NCI-H2029 (cell line): ENCODE measurements at places on chromosomes 1 and 21.

GRCh38 chr1:52676249-52676903 is 21.8 kb downstream of the COA7 start:
- no peak for DNase-seq

DNA sequence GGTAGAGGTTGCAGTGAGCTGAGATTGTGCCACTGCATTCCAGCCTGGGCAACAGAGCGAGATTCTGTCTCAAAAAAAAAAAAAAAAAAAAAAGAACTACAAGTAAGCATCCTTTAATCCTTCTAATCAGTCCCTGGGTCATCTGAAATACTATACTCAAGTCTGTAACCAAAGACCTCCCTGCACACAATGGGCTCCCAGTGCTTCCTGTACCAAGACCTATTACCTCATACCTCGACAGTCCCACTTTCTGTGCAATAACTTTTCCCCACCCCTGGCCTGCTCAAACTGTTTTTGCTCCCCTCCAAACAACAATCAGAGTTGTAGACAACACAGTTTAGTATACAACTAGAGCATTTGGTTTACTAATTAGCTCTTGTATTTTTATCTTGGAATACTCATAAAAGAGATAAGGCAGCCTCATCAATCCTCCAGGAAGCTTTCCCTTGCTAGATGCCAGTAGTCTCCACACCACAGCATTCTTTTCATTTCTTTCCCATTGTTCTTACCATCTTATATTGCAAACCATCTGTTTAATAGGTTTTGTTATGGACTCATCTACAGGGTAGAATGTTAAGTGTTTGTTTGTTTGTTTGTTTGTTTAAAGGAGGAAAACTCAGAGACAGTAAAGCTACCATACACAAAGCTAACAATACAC is 19.2 kb upstream of the RLF start:
- DNase-seq = peak; percentile 67

DNA sequence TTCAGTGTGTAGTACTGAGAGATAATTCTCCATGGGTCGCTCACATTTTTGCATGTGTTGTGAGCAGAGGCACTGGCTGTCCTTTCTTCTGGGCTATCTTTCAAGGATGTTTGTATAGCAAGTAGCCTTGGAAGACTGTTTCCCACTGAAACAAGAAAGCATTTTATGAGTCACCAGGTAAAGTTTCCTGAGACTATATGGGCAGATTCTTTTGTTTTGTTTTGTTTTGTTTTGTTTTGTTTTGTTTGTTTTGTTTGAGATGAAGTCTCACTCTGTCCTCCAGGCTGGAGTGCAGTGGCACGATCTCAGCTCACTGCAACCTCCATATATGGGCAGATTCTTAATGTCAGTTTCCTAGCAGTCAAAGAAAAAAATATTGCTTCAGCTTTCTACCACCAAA is 912.6 kb downstream of the TTLL7 start:
- no peak for DNase-seq

DNA sequence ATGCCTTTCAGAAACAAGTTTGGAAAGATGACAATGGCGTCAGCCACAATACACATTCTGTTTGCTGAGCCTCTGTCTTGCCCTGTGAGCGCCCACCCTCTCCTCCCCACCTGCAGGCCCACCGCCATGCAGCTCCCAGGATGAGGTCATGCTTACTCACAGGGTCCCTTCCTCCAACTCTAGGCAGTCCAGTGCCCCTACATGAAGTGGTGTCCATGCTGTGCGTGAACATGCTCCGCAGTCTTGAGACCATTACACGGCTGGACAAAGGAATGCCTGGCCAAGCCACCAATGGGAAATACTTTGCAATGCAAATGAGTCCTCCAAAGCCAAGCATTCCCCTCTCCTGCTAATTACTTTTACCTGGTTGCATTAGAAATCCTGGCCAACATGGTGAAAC is 92.2 kb downstream of the CD58 start:
- DNase-seq = no peak

DNA sequence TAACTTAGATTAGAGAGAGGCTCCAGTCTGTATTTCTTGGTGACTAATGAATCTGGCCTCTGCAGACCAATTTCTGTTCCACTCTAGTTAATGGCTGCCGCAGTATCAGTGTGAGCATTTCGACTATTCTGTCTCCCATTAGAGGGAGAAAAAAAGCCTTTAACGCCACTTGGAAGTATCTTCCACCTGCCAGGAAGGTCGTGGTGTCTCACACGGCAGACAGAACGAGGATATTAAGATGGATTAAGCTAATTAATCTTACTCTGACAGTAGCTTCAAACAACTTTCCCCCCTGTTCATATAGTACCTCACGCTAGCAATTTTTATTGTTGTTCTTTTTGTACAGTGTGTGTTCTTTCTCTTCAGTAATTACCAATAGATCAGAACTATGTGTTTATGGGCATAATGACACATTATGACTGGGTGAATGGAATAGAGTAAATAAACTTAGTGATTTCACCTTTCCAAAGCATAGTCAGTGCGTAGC is 153.8 kb downstream of the ADGRL2 start:
- no peak for DNase-seq

GRCh38 chr1:247322849-247323586 is 8.6 kb downstream of the ZNF496 start:
- DNase-seq = no peak

DNA sequence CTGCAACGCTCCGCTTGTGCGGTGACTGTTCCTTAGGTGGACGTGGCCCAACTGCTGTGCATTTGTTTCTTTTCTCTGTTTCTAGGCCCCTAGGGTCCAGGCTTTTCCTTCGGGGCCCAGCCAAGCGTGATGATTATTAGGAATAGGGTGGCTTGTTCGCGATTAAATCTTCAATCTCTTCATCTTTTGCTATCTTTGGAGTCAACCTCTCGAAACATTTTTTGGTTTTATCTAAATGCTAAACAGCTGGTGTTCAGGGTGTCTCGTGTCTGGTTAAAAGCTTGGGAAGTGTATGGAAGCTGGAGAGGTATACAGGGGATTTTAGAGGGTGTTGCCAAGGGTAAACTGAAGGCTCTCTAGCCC is 844 bp upstream of the PLD5 start:
- no peak for DNase-seq

DNA sequence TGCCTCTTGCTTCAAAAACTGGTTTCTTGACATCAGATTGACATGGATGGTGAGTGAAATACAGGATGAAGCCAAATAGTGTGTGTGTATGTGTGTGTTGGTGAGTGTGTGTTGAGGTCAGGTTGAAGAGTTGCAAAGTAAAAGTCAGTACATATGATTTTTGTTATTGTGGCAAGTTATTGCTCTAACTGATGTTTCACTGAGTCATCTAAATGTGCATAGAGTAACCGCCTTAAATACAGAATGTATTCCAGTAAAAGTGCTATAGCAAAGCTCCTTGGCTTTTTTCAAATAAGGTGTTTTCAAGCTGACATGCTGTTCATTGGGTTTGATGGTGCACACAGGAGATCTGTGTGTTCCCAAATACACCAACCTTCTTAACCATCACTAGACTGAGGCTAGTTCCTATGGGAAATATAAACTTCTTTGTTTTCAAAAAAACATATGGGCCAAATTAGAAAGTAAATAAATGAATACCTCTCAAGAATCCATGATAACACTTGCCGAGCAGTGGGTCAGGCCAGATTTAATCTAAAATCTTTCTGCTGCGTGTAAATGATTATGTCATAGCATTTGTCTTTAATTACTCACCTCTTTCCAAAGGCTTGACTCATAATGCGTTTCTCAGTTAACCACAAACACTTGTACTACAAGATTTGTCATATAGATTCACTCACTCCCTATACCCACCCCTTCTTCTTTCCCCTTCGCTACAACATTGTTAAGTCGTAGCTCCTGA is 151.1 kb downstream of the LYPLAL1 start:
- DNase-seq = no peak

DNA sequence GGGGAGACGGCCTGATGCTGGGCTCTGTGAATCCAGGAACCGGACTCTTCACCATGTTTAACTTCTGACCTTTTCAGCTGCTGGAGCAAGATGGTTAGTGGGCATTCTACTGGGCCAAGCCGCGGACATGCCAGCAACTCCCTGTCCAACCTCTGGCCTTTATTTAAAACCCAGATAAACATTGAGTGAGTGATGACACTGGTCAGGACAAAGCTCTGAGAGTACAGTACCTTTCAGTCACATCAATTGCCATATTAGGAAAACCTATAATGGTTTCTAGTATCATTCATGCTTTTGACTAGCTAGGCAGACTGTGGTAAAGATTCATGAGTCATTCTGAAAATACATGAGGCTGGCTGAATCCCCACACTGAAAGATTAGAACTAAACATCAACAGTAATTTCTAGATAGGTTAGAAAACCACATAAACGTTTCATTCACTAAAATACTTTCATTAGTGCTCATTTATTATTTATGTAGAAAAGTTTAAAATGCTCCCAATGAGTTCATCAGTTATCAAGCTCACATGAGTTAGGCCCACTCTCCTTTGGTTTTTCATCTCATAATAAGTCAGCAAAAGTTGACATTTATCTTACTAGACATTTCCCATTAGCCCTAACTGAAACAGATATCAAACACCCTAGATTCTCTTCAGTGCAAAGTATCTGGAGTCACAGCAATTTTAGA is 7.1 kb upstream of the ACTA1 start:
- no peak for DNase-seq

DNA sequence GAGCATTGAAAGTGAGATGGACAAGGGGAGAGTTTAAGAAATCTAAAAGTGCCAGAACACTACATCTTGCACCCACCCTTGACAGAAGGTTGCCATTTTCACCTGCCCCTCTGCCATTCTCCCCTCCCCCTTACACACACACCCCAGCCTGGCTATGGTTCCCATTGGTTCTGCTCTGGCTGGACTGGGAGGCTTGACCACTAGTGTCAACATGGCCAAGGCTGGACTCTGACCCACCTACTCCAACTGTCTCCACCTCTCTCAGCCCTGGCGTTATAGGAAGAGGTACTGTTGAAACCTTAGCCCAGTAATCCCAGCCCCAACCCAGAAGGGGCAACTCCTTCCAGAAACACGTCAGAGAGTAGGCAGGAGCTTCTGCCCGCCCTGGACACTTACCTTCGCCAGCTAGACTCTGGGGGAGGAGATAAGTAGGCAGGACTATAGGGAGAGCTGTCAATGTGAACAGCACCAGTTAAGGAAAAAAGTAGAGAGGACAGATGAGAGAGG is 4.5 kb downstream of the CRTC2 start:
- no peak for DNase-seq

- DNase-seq = no peak
Observed at GRCh38 chr1:116699605-116700004, 32.1 kb upstream of the IGSF3 start.

DNA sequence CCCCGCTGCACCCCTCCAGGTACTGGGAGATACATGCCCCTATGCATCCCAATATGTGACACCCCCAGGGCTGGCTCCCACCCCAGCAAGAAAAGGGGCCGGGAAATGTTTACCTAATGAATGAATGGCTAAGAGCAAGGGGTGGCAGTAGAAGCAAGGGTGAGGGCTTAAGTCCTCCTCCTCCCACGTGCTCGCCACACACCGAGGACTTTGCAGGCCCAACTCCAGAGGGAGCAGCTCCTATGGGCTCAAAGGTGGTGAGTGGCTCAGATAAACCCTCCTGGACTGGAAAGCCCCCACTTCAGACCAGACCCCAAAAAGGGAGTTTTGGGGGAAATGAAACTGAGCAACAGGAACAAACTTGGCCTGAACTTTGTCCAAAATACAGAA is 11.4 kb downstream of the SLC45A3 start:
- DNase-seq = no peak

DNA sequence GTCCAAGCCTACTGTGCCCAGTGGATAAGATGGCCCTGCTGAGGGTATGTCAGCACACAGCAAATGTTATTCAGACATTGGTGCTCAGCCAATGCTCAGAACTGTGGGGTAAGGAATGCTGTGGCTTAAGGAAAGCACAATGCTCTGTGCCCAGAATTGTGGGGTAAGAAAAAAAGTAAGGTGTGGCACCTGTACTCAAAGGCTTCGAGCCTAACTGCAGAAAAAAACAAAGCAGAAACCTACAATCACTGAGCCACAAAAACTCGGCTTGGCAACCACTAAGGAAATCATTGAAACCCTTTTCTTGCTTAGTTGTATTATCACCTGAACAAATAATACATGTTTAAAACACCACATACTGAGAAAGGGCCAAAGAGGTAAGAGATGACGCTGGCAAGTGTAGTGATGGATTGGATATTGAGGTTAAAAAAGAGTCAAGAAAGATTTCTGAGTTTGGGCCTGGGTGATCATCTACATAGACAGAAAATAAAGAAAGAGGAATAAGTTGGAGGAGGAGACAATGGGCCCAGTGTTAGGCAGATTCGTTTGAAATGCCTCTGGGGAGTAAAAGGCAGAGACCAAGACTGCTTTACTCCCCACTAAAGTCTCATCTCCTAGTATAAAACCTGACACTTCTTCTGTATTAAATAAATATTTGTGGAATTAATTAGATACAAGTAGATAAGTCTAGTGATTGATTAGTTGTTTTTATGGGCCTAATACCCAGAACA is 25.9 kb upstream of the ATP1A1 start:
- no peak for DNase-seq

DNA sequence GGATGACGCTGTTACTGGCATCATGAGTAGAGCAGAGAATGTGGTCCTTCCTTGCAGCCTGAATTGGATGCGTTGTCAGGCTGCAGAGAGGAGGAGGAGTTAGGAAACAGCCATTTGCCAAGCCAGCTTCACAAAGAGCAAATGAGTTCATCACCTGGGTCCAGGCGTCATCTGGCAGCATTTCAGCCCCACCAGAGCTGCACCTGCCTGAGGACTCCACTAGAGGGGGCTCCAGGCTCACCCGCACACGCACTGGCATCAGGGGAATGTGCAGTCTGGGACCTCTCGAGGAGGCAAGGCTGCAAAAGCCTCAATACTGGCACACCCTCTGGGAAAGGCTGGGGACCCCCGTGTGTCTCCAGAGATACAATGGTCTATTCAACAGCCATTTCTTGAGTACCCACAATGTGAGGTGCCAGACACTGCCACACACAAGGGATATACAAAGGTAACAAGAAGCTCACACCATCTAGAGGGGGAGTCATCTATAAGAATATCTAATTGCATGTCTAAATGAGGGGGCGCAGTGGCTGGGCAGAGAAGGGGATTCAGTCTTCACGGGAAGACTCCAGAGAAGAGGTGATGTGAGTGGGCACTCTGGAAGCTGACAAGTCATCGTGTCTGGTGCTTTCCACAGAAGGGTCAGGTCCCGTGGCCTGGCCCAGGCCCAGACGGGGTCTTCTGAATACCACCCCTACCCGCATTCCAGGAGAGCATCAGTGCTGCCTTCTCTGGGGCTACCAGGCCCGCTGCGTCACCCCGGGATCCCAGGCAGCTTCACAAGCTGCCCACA is 53.5 kb upstream of the CNTN2 start:
- DNase-seq = peak; percentile 15

- DNase-seq = peak; percentile 67
Observed at GRCh38 chr1:202283379-202283844, 58.3 kb downstream of the UBE2T start.

GRCh38 chr1:245263529-245264095 is 108.8 kb downstream of the KIF26B start:
- no peak for DNase-seq

DNA sequence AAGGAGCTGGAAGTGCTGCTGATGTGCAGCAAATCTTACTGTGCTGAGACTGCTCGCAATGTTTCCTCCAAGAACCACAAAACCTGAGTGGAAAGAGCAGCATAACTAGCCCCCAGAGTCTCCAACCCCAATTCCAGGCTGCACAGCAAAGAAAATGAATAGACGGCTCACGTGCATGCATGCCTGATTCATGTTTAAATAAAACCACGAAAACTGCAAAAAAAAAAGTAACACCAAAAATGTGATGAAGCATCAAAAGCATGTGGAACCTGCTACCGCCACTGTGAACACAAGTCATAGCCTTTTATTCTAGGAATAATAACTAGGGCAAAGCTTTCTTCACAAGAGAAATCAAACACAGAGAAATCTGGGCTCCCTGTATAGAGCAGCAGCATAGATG is 9.6 kb upstream of the TRNP1 start:
- no peak for DNase-seq

- DNase-seq = no peak
Observed at GRCh38 chr1:85943945-85944344, 212.6 kb downstream of the COL24A1 start.
